ENCODE measurements at places on chromosomes 7 and 10. TPM values are rescaled to one million over a fixed set of nuclear protein-coding genes. Genes with fewer than 3 reads are reported as not detected.
A peak's percentile ranks its signal among the peaks of the same experiment; 100 is the strongest.

Gene CDC14C
- total RNA-seq: not detected

- no peak for DNase-seq
Measured at GRCh38 chr7:90064370-90064769, 89.9 kb upstream of the STEAP1 start.

GRCh38 chr7:88759230-88760135 is at the start of gene ZNF804B:
Gene ZNF804B (plus strand): TSS chr7:88759700. CDS start chr7:88759977, 277 bp downstream.
- DNase-seq: no peak

DNA sequence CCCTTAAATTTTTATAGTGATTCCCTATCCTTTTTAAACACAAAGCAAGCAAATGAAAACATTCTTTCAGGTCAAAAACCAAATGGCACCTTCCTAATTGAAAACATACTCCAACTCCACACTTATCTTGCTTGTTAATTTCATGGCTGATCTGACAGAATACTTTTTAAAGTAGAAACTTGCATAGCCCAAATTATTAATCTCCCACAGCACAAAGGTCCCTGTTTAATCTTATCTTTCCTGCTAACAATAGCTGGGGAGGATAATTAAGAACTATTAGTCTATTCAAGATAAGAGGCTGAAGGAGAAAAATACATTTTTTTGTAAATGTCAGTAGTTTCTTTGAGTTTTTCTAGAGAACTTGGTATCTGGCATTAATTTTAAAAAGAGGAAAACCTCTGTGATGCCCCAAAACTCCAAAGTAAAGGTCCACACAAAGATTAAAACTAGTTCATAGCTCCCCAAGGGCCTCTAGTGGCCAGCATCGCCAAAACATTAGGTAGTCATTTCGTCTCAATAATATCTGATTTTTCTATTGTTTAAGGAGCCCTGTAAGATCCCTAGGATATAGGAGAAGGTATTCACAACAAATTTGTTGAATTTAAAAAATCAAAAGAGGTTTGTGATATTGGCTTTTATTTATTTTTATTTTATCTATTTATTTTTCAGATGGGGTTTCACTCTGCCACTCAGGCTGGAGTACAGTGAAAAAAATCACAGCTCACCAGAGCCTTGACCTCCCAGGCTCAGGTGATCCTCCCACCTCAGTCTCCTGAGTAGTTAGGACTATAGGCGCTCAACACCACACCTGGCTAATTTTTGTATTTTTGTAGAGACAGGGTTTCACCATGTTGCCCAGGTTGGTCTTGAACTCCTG is 14.7 kb downstream of the CDNF start:
- DNase-seq: peak; percentile 80

- DNase-seq: no peak
Measured at GRCh38 chr7:41504214-41504980, 198.5 kb downstream of the INHBA start.

Gene NKX2-3
- not detected for total RNA-seq

GRCh38 chr10:34151931-34152330 is 663.2 kb downstream of the PARD3 start:
- no peak for DNase-seq

Gene MORN4
- 5.4 TPM for total RNA-seq

Gene GNAT3
- not detected for total RNA-seq

GRCh38 chr7:42337225-42337905 is 100.4 kb upstream of the GLI3 start:
- no peak for DNase-seq

GRCh38 chr10:120644556-120645410 is 187.8 kb downstream of the PLPP4 start:
- DNase-seq: no peak

Gene C1QL3
- total RNA-seq: not detected

Gene EVX1
- not detected for total RNA-seq

Gene CLDN15
- 31.9 TPM for total RNA-seq

GRCh38 chr10:79488336-79488735 is 24.0 kb upstream of the EIF5AL1 start:
- DNase-seq: no peak
